ENCODE measurements at places on chromosomes 2 and 18. TPM values are rescaled to one million over a fixed set of nuclear protein-coding genes. Genes with fewer than 3 reads are reported as not detected.

BIN1 gene
- 117 TPM for total RNA-seq

GRCh38 chr2:974502-974901 lies 23.9 kb downstream of the SNTG2 start:
- no peak overlapping the region for H3K27ac ChIP-seq
- H3K36me3 ChIP-seq, result no peaks in the 10 kb centered on the region
- peak; percentile 16 for DNase-seq
- no peak overlapping the region for H3K4me3 ChIP-seq

DNA sequence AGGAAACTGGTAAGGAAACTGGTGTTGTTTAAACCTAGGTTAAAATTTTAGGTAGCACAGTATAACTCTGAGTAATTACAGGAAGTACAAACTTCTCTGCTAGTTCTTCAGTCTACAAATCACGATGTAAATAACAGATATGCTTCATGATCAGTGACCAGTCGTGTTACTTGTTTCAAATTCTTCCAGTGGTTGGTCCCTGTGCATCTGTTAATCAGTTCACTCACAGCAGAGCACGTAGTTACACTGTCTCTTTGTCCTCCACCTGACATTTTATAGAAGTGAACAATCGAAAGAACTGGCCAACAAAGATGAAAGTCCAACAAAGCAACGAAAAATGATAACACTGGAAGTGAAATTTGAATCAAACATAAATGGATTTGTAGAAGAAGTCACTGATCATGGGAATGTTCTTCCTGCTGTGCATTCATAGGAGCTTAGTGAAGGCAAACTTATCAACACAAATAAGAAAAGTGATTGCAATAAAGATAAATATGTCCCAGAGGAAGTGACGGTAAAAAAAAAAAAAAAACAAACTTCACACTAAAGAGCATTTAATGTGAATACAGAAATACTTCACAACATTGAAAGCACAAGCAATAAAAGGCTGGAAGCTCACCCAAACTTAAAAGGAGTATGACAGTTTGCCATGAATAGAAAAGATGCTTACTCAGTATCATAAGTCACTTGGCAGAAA lies 7.0 kb downstream of the EIF2AK2 start:
- H3K36me3 ChIP-seq, result no peaks in the 10 kb centered on the region
- no peak overlapping the region for H3K27ac ChIP-seq
- no peaks in the 10 kb centered on the region for H3K27me3 ChIP-seq

DNA sequence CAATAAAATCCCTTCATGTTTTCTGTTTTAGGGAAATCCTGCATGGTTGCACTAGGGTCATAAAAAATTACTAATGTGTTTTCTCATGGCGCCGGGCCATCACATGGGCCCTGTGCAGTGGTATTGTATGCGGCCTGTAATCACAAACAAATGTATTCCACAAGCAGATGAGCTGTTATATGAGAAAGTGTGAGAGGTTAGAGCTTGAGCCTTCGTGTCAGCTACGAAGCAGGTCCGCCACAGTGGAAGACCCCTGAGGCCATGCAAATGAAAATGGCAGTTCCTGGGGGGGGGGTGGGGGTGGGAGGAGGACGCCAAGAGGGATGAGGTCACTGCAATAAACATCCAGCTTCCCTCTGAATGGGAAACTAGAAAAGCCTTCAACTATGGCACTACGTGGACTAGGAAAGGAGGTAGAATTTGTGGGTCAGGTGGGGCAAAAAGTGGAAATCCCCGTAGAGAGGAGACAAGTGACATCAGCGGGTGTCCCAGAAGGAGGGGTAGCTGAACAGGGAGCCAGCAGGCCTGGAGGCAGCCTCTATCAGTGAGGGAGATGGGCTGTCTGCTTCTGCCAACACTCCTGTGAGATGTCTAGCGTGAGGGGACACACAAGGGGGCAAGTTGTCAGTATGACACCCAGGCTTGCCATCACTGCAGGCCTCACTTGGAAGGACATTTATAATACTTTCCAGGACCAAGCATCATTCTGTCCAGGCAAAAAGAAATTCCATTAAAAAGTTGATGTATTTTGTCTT lies 130.3 kb upstream of the CTAGE1 start:
- DNase-seq, result no peak
- no peaks in the 10 kb centered on the region for H3K4me1 ChIP-seq
- H3K27ac ChIP-seq, result no peak overlapping the region
- H3K4me3 ChIP-seq, result no peak overlapping the region

GRCh38 chr2:86068136-86068588 lies 37.5 kb downstream of the POLR1A start:
- H3K27me3 ChIP-seq, result no peaks in the 10 kb centered on the region
- peaks cover 12% of the 10 kb centered on the region for H3K4me1 ChIP-seq
- peaks cover 17% of the 10 kb centered on the region for H3K36me3 ChIP-seq
- no peak overlapping the region for H3K4me3 ChIP-seq
- DNase-seq, result peak; percentile 22
- H3K27ac ChIP-seq, result no peak overlapping the region

DNA sequence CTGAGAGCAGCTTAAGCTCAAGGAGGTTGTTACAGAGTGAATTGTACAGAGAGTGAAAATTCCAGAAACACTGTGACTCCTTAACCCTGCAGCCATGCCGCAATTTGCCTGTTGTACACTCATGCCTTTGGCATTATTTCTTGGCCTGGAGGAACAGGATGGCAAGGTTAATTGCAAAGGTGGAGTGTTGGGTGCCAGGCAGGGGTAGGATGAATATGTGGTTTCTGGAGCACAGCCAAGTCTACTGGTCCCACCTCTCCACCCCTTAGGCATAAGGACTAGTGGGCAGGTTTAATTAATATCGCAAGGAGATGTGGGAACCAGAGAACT lies 250.2 kb downstream of the LRRTM1 start:
- H3K27ac ChIP-seq, result no peak overlapping the region
- no peak overlapping the region for H3K4me3 ChIP-seq
- H3K27me3 ChIP-seq, result no peaks in the 10 kb centered on the region

- H3K27ac ChIP-seq, result no peak overlapping the region
- peaks cover 12% of the 10 kb centered on the region for H3K4me1 ChIP-seq
- no peak overlapping the region for H3K4me3 ChIP-seq
- H3K27me3 ChIP-seq, result no peaks in the 10 kb centered on the region
- no peak for DNase-seq
These were observed 6.1 kb upstream of the CXCR1 start for GRCh38 chr2:218172845-218173244.

GRCh38 chr2:144747571-144747970 lies 227.7 kb upstream of the ZEB2 start:
- no peaks in the 10 kb centered on the region for H3K4me1 ChIP-seq
- no peaks in the 10 kb centered on the region for H3K27me3 ChIP-seq
- H3K27ac ChIP-seq, result no peak overlapping the region
- no peak overlapping the region for H3K4me3 ChIP-seq

- no peaks in the 10 kb centered on the region for H3K27me3 ChIP-seq
- no peak overlapping the region for H3K27ac ChIP-seq
- H3K36me3 ChIP-seq, result no peaks in the 10 kb centered on the region
- DNase-seq, result no peak
- H3K4me3 ChIP-seq, result no peak overlapping the region
These were observed 154.7 kb downstream of the CHST9 start for GRCh38 chr18:27030421-27030820.

DNA sequence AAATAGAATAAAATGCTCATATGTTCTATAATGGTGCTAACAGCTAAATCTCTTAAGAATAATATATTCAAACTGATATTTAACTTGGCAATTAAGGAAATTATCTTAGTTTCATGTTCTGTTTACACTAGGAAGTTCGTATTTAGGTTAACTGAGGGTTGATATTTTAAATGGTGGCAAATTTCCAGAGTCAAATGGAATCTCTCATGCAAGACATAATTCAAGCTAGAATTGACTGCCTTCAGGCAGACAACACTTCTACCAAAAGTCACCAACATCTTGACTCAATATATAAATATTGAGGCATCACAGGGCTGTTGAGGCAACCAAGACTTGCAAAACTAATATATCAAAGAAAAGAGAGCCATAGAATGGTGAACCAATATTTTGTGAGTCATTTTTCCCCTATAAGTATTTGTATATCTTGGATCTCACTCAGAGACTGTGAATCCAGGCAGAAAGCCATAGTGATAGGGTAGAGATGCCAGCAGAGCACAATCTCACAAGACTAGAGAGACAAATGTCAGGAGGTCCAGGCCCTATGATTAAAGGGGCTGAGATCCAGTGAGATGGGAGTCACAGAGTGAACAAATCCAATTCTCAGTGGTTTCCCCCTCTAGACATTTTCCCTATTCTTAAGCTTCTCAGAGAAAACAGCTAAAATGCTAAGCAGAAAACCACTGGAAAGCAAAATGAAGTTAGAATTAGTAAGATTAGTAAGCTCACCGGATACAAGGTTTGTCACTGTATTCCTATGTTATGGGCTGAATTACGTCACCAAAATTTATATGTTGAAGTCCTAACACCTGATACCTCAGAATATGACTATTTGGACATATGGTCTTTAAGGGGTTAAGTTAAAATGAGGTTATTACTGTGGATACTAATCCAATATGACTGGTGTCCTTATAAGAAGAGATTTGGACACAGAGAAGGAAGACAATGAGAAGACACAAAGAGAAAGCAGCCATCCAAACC lies 358.2 kb upstream of the UBE2E3 start:
- no peak for DNase-seq
- no peak overlapping the region for H3K4me3 ChIP-seq
- H3K4me1 ChIP-seq, result no peaks in the 10 kb centered on the region
- H3K36me3 ChIP-seq, result no peaks in the 10 kb centered on the region

- no peak for DNase-seq
These were observed 252.7 kb upstream of the GALNT5 start for GRCh38 chr2:157004789-157005188.

OSBPL1A gene
- total RNA-seq, result 4.3 TPM

ATF2 gene
- total RNA-seq, result 51.4 TPM

GNAL gene
- 1.4 TPM for total RNA-seq

GRCh38 chr2:53600815-53601214 lies 166.8 kb upstream of the CHAC2 start:
- H3K4me3 ChIP-seq, result no peak overlapping the region
- H3K36me3 ChIP-seq, result no peaks in the 10 kb centered on the region
- no peaks in the 10 kb centered on the region for H3K4me1 ChIP-seq
- DNase-seq, result no peak
- no peaks in the 10 kb centered on the region for H3K27me3 ChIP-seq
- no peak overlapping the region for H3K27ac ChIP-seq

- H3K27ac ChIP-seq, result peak overlapping the region; percentile 69
- DNase-seq, result peak; percentile 78
- no peaks in the 10 kb centered on the region for H3K27me3 ChIP-seq
These were observed 38.3 kb downstream of the ITGA6 start for GRCh38 chr2:172465417-172466334.

GRCh38 chr2:236642584-236643291 lies 73.1 kb downstream of the ACKR3 start:
- no peak for DNase-seq
- H3K27me3 ChIP-seq, result no peaks in the 10 kb centered on the region
- no peaks in the 10 kb centered on the region for H3K36me3 ChIP-seq
- no peak overlapping the region for H3K27ac ChIP-seq

GRCh38 chr2:138502255-138503086 lies 901 bp downstream of the SPOPL start:
- peak overlapping the region; percentile 61 for H3K27ac ChIP-seq
- H3K36me3 ChIP-seq, result no peaks in the 10 kb centered on the region

BCL11A gene
- total RNA-seq, result 1.6 TPM

MYOM1 gene
- 5.6 TPM for total RNA-seq

TLX2 gene
- total RNA-seq, result 0.34 TPM

- no peak for DNase-seq
- no peaks in the 10 kb centered on the region for H3K4me1 ChIP-seq
- H3K36me3 ChIP-seq, result peaks cover 4% of the 10 kb centered on the region
- H3K27me3 ChIP-seq, result no peaks in the 10 kb centered on the region
These were observed 43.7 kb downstream of the SMC6 start for GRCh38 chr2:17709897-17710296.

KCNJ3 gene
- not detected for total RNA-seq

DGUOK gene
- 73.9 TPM for total RNA-seq

ASXL3 gene
- total RNA-seq, result not detected

DNA sequence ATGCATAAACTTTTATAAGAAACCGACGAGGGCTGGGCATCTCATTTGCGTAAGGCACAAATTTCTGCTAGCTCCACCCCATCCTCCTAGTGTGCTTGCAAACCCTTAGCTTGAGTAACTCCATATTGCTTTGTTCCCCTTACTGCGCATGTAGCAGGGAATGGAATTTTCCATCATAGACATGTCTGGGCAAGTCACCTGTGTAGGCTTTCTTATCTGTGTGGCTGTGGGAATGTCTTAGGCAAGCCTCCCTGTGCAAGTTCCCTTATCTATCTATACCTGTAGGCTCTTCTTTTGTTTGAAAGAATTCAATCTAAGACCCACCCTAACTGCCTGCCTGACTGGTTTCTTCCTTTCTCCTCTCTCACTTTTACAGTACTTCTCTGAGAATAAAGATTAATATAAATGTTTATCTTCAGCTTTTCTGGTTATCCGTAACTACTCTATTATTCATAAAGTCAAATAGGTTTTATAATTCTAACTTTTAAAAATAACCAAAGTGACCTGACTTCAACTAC lies 217.6 kb upstream of the FIGN start:
- H3K27me3 ChIP-seq, result no peaks in the 10 kb centered on the region
- no peak overlapping the region for H3K4me3 ChIP-seq
- no peak for DNase-seq
- H3K4me1 ChIP-seq, result no peaks in the 10 kb centered on the region
- H3K36me3 ChIP-seq, result no peaks in the 10 kb centered on the region
- no peak overlapping the region for H3K27ac ChIP-seq

NAT8 gene
- not detected for total RNA-seq

DNA sequence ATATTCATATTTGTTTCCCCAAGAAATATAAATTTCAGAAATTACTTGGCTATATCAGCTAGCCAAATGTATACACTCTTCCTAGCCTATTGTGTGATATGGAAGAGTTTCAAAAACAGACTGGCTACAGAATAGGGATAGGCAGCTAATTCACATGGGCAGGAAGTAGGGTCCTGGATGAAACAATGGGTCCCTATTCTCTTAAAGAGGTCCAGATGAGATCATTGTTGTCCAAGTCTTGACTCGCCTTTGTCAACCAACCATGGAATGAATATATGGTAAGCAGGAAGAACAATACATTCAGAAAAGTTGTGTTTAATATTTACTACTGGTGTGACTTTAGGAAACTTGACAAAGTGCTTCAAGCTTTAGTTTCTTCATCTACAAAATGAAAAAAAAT lies 319.9 kb downstream of the NBAS start:
- no peak overlapping the region for H3K27ac ChIP-seq
- H3K27me3 ChIP-seq, result no peaks in the 10 kb centered on the region
- H3K4me1 ChIP-seq, result no peaks in the 10 kb centered on the region
- no peak for DNase-seq
- H3K36me3 ChIP-seq, result no peaks in the 10 kb centered on the region
- no peak overlapping the region for H3K4me3 ChIP-seq

DNA sequence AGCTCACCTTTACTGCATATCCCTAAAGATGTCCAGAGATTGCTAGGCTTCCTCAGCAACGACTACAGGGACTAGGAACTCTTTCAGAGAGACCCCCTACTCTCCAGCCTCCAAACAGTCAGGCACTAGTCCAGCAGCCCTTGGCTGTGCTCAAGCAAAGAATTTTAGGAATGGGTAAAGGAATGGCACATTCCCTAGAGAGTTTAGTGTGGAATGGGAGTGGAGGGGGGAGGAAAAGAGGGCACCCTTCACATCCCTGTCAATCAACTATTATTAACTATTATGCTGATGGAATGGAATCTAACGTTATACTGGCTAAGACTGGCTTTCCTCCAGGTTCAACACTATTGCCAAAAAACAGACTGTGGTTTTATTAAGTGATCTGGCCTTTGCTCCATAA lies 64.8 kb downstream of the IKZF2 start:
- H3K4me1 ChIP-seq, result no peaks in the 10 kb centered on the region
- H3K36me3 ChIP-seq, result no peaks in the 10 kb centered on the region
- DNase-seq, result no peak
- no peak overlapping the region for H3K4me3 ChIP-seq
- H3K27me3 ChIP-seq, result no peaks in the 10 kb centered on the region

GALNT1 gene
- total RNA-seq, result 35.1 TPM

All from naive thymus-derived CD4-positive, alpha-beta T cell (primary cell).